CD4-positive, alpha-beta T cell treated with Interleukin-6 for 4 hours (primary cell): ENCODE measurements at places on chromosomes 1 and 21.

- no peak for DNase-seq
Measured at GRCh38 chr1:114126261-114127095, 27.2 kb downstream of the SYT6 start.

DNA sequence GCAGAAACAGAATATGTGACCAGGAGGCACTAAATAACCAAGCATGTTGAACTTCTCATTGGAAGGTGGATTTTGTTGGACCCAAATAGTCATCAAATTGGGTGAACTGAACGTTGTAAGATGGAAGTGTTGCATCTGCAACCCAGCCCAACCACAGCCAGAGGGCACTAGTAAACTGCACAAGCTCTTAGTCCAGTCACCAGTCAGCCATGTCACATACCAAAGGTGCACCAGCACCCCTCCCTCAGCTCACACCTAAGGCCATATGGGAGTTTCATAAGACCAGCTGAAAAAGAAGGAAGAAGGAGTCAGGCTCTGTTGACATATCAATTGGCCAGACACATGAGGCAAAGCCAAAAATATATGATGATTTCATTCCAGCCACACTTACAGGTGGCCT lies 481.7 kb upstream of the NR5A2 start:
- no peak for DNase-seq

GRCh38 chr1:176989754-176990153 lies 174.8 kb downstream of the ASTN1 start:
- no peak for DNase-seq

DNA sequence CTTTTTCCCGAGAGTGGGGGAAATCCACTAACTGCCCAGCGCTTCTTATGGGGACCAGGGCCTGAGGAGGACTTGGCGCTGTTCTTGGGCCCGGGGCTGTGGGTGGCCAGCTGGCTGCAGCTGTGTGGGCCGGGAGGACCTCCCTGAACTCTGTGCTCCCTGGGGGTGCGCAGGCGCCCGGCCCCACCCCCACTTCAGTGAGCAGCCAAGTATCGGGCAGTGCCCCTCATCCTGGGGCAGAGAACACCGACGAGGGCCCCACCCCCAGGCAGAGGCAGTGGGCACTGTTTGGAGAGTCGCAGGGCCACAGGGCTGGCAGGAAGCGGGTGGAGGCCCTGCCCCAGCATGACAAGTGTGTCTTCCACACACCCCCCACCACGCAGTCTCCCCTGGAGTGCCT lies 32.5 kb upstream of the SLC19A1 start:
- no peak for DNase-seq

- no peak for DNase-seq
Measured at GRCh38 chr1:154129391-154129970, 25.4 kb downstream of the NUP210L start.

- DNase-seq, result no peak
Measured at GRCh38 chr1:171798765-171799164, 17.3 kb downstream of the METTL13 start.

DNA sequence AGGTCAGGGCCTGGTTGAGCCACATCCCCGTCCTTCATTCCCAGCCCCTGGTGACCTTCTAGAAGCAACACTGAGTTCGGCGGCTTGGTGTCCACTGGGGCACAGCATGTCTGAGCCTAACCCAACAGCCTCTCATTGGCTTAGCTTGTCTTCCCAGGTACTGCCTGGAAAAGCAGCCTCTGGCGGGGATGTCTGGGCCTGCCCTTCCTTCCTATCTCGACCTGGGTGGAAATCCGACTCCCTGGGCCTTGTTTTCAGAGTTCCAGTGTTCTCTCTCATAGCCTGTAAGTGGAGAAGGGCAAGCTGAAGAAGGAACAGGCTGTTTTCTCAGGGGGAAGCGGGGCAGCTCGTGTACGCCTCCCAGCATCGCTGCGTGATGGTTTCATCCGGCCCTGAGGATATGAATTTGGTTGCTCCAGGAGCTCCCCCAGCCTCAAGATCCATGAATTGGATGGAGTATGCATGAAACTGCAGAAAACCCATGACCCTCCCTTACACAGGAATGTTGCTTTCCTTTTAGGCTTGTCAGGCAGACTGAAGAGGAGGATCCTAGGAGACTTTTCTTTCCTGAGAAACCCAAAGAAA lies 116.5 kb upstream of the IRF2BP2 start:
- DNase-seq, result no peak

DNA sequence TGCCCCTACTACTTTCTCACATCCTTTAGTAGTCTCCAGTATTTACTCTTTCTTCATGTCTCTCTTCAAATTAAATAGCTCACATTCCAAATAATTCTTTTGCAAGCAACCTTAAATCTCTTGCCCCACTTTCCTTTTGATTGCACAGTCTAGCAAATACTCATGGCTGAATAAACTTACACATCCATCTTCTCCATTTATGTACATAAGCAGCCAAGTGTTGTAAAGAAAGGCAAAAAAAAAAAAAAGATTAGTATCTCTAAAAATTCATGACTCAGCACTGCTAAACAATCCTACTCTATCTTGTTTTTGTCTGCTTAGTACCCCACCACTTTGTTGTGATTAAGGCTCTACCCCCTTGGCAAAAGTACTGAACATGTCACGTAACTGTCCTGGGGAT lies 42.6 kb downstream of the F13B start:
- no peak for DNase-seq

- DNase-seq, result no peak
Measured at GRCh38 chr1:221440658-221441057, 301.2 kb downstream of the DUSP10 start.

DNA sequence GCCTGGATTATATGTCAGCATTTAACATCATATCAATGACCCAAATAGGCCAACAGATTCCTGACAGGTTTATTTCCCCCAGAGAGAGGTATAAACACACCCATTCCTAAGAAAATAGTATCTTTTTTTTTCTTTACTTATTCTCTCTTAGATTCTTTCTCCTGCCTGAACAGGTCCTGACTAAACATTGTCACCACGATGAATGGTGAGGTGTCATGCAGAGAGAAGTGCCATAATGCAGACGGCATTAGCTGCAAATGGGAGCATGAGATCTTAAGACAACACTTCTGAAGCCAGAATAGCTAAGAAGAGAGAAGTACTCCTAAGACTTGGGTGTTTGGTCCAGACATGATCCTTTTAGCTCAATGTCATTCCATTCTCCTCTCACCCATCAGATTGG lies 131.3 kb downstream of the ZNF648 start:
- no peak for DNase-seq

DNA sequence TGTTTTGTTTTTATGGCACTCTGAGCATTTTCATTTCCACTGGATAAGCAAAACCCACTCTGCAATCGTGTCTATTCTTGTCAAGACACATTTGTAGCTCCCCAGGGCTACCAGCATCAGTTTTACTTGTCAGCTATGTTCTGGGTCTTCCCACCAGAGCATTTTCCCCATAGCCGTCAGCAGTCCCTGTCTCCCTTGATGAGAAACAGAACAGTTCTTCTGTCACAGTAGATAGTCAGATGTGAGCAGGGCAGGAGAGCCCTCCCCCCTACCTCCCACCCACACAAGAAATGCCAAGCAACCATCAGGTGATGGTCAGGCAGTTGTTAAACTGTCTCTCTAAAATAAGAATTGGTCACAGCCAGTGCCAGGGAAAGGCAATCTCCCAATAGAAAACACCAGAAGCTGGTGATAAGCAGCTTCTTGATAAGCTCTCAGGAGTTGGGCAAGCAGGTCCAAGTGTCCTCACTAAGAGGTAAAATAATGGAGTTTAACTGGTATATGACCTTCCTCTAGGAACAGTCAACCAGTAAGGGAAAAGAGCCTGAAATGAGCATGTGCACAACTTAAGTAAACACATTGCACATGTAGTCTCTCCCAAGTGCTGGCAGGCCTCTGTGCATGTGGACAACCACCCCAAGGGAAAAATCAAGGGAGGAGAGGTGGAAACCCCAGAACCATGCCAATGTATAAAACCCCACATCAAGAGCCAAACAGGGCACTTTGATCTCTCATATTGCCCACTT lies 208.2 kb downstream of the S1PR1 start:
- DNase-seq, result no peak

GRCh38 chr1:7265771-7266371 lies 480.6 kb downstream of the CAMTA1 start:
- no peak for DNase-seq

DNA sequence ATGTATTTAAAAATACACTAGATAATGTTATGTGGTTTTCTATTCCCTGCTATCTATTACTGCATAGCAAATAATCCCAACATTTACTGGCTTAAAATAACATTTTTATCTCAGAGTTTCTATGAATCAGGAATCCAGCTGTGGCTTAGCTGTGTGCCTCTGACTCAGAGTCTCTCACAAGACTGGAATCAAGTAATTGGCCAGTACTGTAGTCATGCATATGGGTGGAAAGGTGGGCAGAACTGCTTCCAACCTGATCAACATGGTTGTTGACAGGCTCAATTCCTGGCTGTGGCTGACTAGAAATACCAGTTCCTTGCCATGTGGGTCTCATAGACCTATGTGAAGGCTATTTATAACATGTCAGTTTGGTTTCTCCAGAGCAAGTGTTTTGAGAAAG lies 131.8 kb downstream of the PDE4B start:
- no peak for DNase-seq

DNA sequence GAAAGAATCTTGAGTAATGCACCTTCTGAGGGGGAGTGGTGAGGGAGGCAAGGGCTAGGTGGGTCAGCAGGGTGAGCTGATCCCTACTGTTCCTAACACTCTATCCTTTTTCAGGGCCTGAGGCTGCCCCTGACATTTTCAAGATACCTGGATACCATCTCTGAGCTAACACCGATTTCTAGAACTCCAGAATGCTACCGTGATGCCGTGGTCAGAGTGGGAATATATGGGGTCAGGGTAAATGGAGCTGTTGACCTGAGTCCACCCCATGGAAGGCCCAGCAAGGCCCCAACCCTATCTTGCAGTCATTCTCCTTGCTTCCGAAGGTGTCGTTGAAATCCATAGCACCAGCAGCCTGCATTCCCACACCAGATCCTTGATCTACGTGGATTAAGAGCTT lies 18.0 kb upstream of the PTPRF start:
- DNase-seq, result no peak

DNA sequence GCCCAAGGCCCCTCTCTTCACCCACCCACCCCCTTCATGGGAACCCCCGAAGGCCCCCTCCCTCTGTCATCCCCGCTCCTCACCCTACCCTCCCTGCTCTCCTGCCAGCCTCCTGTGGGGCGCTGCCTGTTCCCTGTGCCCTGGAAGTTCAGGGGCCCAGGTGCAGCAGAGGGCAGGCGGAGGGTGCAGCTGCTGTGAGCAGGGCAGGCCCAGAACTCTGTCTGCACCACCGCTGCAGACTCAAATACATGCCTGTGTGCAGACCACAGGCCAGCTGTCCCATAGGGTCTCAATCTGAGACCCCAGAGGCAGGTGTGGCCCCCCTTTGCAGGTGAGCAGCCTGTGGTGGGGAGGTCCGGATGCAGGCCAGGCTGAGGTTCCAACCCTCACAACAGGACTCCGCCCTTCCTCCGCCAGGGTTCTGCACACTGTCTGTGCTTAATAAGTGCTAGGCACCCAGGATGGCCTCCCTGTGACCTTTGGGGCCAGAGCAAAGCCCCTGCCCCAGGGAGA lies 62.5 kb downstream of the WNT9A start:
- peak; percentile 70 for DNase-seq

- DNase-seq, result no peak
Measured at GRCh38 chr21:45289655-45290515, 2.2 kb upstream of the POFUT2 start.

DNA sequence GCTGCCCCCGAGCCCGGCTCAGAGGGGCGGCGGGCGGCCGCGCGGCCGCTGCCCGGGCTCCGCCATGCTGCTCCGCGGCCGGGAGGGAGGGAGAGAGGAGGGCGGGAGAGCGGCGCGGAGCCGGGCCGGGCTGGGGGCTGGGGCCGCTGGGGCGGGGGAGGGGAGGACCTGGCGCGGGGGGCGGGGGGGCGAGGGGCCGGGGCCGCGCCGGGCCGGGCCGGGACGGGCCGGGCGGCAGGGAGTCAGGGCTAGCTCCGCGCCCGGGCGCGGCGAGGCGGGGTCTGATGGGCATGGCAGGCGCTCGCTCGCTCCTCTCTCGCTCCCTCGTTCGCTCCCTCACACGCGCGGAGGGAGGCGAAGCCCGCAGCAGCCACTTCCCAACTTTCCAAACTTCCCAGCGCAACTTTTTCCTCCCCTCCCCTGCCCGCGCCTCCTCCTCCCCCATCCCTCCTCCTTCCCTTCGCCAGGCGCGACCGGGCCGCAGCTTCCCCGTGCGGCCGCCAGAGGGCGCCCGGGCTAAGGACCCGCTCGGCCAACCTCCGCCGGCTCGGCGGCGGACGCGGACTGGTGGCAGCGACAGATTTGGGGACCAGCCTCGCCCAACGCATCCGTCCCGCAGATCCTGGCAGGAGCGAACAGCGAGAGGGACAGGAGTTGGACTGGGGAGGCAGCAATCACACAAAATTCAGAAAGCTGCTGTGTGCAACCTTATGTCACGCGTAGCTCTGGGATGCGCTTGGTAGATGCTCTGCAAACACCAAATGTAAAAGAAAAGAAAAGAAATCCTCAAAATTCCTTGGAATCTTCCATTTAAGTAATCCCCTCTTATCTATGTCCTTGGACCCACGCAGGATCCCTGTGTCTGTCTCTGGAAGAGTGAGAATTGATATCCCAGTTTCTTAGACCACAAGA lies at the start of gene TRABD2B:
Gene TRABD2B (minus strand): TSS at position 97 of the 912 bp plus-strand sequence.
- DNase-seq, result peak; percentile 62

DNA sequence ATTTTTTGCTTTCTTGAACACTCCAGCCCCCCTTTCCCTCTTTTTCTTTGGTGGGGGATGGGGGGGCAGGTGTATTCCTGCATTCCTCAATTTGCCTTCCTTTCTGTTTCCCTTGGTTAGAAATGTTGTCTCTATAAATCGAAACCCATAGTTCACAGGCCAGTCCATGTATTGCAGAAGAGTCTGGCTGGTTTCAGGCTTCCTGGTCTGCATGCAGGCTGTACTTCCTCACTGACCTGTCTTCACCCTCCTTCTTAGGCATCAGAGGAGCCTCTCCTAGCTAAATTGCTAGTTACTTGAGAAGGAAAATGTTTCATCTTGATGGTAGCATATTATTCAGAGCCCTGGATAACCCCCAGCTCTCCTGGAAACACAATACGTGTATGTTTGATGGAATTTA lies 140.0 kb downstream of the SPATA46 start:
- DNase-seq, result no peak
